ENCODE measurements at places on chromosomes 5 and 9.

- no peak for DNase-seq
Observed at GRCh38 chr5:31121224-31121623, 72.3 kb upstream of the CDH6 start.

GRCh38 chr5:56412601-56413379 is 179.7 kb upstream of the ANKRD55 start:
- peak; percentile 60 for DNase-seq

DNA sequence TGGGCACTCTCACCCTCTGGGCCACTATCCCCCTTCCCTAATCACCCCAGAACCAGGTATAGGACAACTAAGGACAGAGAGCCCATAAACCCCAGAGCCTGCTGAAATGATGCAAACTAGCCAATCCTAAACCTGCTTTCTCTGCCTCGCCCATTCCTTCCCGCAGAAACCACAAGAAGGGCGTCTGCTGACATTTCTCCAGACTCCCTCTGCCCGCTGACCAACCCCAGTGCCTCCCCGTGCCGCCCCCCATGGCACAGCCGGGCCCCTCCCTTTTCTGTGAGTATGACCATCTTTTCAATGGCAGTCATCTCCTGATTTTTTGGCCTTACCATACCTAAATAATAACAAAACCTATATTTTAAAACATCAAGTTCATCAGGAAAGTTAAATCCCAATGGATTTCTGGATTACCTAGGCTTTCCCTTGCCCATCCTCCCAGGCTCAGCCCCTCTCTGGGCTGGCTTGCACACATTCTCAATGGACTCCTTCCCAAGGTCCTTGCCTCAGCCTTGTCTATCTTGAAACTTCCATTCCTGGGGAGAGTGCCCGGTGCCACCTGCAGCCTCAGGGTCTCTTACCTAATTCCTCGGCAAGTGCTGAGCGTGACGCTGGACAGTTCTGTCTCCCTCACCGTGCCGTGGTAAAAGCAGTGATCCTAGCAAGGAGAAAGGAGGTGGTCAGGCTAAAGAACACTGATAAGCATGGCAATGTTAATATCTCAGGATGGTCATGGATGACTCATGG is 45.2 kb downstream of the ADAM19 start:
- DNase-seq, result no peak

GRCh38 chr5:27312291-27312893 is 274.0 kb upstream of the CDH9 start:
- no peak for DNase-seq

DNA sequence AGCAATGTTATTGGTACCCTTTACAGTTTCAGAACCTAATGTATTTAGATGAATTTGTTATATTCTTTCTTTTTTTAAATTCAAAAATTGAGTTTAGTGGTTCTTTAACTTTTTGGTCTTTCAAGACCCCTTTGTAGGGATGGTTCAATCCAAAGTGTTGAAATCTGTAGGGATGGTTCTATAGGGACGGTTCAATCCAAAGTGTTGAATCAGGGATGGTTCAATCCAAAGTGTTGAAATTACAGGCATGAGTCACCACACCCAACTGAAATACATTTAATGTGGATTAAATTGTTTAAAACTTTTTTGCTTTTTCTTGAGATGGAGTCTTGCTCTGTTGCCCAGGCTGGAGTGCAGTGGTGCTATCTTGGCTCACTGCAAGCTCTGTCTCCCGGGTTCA is 30.6 kb downstream of the SNX2 start:
- DNase-seq, result no peak

GRCh38 chr5:22722056-22722455 is 131.1 kb downstream of the CDH12 start:
- DNase-seq, result no peak

- no peak for DNase-seq
Observed at GRCh38 chr9:105425816-105426433, 21.9 kb upstream of the FSD1L start.
